NCI-H82 (cell line): ENCODE measurements at places on chromosomes 13 and 19.

DNA sequence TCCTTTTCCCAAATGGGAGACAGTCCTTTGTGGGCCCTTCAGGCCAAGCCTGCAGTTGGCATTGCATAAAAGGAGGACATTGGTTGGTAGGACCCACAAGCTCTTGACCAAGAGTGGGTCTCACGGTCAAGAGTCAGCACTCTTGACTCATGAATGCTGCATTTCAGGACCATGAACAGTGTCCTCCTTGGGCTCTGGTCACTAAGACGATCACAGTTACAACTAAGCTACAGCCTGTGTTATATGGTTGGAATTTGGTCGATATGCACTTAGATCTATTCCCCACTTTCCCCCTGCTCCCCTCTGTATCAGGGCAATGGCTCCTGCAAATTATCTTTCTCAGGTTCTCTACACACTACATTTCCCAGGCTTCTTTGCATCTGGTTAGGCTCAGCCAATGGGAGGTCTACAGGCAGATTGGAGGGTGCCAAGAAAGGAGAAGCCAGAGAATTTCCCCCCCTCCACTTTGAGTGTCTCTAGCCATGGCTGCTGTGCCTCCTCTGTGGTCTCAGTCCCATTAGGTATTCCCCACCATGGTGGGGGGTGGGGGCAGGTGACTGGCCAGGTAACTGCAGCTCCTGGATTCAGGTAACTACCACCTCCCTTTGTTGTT, 3.1 kb upstream of the OLFM2 start:
- DNase-seq: no peak

- DNase-seq: no peak
Measured at GRCh38 chr13:111905609-111905945, 161.4 kb upstream of the SOX1 start.

DNA sequence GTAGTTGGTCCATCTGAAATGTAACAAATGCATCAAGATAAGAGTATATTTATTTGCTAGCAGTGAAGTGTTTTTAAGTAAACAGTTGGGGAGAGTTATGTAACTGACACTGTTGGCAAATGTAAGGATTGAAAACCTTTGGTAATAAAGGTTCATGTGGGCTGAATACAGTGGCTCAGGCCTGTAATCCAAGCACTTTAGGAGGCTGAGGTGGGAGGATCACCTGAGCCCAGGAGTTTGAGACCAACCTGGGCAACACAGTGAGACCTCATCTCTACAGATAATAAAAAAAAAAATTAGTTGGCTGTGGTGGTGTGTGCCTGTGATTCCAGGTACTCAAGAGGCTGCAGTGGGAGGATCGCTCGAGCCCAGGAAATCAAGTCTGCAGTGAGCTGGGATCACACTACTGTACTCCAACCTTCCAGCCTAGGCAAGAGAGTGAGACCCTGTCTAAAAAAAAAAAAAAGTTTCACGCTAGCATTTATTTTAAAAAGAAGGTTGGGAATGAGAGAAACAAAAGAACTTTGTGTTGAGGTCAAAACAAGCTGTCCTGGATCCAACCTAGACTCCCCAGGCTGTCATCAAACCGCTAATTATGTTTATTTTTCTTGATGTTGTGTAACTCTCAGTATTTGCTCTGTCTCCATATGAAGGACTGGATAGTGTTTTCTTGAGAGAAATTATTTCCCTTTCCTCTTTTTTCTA, 20.7 kb downstream of the SETDB2 start:
- no peak for DNase-seq

DNA sequence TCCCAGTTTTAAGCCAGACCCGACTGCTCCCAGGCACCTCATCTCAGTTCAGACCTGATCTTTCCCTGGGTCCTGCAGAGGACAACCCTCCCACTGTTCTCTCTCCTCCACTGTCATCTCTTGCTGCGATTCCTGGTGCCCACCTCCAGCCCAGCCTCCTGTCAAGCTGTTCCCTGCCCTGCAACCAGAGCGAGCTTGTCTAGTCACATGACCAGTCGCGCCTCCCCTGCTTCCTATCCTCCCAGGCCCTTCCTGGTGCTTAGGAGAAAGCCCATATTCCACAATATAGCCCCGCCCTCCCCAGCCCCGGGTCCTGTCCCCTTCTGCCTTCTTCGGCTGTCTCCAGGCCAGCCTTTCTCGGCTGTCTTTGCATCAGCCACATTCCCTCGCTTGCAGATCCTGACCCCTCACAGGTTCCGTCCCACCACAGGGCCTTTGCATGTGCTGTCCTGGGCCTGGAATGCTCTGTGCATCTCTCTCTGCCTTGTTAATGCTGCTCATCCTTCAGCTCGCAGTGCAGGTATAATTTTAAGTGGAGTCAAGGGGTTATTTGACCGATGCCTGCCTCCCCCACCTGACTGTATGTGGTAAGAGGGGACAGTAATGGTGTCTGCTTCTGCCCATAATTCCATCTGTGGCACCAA, 88.8 kb downstream of the IER2 start:
- DNase-seq: peak; percentile 70

GRCh38 chr13:49071341-49071937, 95.7 kb downstream of the FNDC3A start:
- DNase-seq: no peak

DNA sequence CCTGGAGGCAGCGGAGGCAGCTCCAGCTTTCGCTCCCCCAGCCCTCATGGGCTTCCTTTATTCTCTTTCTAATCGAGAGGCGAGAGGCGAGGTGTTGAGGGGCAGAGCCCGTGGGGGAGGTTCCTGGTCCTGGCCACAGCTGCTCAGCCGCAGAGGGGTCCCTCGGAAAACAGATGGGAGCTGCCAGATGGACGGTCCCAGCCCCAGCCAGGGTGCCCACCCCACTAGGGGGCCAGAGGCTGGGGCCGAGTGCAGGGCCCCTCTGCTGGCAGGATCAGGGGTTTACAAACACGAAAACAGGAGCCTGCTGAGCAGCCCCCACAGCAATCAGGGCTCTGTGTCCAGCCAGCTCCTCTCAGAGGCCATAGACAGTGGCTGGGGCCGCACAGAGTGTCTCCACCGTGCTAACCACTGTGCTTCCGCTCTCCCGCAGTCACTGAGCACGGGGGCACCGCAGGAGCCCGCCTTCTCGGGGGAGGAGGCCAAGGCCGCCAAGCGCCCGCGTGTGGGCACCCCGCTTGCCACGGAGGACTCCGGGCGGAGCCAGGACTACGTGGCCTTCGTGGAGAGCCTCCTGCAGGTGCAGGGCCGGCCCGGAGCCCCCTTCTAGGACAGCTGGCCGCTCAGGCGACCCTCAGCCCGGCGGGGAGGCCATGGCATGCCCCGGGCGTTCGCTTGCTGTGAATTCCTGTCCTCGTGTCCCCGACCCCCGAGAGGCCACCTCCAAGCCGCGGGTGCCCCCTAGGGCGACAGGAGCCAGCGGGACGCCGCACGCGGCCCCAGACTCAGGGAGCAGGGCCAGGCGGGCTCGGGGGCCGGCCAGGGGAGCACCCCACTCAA, 182.2 kb downstream of the KDM4B start:
- DNase-seq: peak; percentile 71

DNA sequence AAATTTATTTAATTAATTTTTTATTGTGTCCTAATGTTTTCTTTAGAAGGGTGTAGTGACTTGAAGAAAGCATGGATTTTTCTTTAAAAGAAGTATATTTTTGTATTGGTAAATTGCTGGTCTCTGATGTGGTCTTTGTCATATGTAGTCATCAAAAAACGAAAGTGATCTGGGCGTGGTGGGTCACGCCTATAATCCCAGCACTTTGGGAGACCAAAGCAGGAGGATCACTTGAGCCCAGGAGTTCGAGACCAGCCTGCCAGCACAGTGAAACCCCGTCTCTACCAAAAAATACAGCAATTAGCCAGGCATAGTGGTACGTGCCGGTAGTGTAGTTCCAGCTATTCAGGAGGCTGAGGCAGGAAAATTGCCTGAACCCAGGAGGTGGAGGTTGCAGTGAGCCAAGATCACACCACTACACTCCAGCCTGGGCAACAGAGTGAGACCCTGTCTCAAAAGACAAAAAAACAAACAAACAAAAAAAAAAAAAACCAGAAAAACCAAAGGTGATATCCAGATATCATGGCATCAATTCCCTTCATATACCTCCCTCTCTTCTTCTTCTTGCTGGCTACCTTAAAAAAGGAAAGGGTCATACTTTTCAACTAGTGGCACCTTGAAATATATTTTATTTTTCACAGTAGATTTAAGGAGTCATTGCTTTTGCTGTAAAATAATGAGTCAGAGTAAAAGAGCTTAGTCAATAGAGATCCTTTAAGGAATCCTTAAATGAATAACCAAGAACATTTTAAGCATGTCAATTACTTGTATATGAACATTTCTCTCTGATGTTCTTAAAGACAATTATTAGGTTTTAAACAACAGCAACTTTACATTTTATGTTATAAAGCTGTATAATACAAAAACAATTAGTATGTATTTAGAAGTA, 19.9 kb downstream of the KCTD4 start:
- DNase-seq: no peak
